Activated T-cell treated with anti-CD3 and anti-CD28 coated beads, Interleukin-2, amount 50 U/mL, for 4 hours (primary cell): ENCODE measurements at places on chromosomes 11 and 22. TPM values are rescaled to one million over a fixed set of nuclear protein-coding genes. Genes with fewer than 3 reads are reported as not detected.

DRAP1 gene
- total RNA-seq: 118 TPM

CBLIF gene
- total RNA-seq: not detected

DNA sequence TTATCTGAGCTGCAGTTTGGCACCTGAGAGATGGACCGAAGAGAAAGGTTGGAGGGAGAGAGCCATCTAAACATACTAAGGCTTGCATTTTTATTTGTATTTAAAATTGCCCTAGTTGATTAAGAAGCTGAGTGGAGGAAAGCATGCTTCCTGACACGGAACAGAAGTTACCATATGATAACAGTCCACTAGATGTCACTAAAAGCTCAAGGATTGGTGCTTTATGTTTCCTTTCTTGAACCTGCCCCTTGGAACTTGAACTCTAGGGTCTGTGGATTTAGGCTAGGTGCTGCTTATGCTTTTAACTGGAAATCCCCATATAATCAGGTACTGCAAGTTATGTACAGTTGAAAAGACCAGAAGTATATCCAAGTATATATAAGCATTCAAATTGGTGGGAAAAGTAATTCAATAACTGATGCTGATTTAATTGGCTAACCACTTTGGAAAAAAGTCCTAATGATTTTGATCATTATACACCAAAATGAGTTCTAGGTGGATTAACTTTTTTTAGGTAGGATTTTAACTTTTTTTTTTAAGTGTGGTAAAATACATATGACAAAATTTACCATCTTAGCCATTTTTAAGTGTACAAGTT lies 9.5 kb downstream of the RBMXL2 start:
- no peak for DNase-seq

DNA sequence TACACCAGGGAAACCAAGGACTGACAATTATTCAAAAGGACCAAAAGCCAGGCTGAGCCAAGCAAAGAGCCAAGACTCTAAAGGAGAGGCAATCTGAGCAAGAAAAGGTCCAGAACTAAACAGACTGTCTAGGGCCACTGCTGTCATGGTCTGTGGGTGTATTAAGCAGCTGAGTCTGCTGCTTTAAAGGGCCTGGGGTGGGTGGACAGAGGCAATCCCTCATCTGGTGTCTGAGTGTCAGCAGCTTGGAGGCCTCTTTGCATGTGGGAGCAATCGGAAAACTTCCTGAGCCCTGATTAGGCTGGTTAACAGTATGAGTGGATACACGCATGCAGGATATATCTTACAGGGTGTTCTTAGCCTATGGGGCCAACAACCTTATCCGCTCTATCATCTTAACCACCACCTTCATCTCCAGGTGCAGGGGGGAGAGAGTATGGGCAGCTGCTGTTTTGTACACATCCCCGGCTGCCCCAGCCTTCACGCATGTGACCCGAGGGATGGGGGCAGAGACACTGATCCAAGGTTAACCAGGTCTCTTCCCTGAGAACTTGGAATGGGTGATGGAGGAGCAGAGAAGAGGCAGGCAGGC lies 67.5 kb upstream of the TIMP3 start:
- no peak for DNase-seq

- DNase-seq: no peak
These were observed 63.3 kb downstream of the SYT9 start for GRCh38 chr11:7314811-7315604.

DNA sequence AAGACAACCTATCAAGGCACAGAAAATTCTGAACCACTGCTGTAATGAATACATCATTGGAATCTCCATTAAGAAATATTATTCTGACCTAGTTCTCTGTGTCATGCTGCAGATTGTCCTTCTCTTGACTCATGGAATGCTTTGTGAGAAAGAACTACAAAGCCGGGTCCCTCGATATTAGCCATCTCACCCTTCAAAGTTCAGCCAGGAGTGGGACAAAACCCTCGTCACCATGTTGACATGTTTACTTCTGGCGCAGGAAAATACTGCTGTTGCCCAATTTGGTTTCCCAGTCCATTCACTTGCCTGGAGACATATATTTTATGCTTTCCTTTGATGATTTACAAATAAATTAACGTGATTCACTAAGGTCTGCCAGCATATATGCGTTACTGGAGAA lies 10.9 kb upstream of the WT1 start:
- DNase-seq: no peak

- DNase-seq: no peak
These were observed 75.0 kb downstream of the CTTN start for GRCh38 chr11:70473186-70473872.
